ENCODE measurements at places on chromosomes 3 and 15.
A peak's percentile ranks its signal among the peaks of the same experiment; 100 is the strongest.

DNA sequence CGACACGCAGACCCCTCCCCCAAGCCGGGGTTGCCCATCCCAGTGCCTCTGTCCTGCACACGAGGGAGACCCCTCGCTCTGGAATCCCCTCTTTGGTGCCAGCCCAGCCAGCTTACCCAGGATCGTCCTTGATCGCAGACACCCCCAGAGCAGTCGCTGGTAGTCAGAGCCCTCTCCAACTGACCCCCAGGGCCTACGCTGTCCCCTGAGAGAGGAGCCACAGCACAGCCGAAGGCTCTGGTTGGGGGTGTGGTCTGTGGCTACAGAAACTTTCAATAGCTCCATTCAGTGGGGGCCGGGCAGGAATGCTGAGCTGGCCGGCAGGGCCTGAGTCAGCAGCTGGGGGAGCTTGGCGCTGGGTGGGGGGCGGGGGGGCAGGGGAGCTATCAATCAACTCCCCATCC, at the start of gene LCTL:
Gene LCTL, minus strand, starts transcription at position 258 of the 404 bp plus-strand sequence. CDS start 633 bp downstream, outside the sequence.
- no peak for DNase-seq

DNA sequence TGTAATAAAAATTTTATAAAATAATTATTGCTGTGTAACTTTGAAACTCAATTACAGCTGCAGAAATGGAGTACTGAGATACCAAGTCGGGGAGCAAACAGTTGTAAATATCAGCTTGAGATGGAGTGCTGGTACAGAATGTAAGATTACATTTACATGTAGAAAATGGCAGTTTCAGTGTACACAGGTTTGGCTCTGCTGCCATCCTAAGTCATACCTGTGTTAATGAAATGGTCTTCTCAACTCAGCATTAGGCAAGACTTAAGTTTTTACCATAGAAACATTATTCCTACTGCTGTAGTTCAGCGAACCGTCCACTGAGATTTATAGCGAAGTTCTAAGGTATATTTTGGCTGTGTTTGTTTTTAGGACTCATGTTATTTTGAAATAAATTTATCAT, 110.1 kb upstream of the TBL1XR1 start:
- DNase-seq = no peak

DNA sequence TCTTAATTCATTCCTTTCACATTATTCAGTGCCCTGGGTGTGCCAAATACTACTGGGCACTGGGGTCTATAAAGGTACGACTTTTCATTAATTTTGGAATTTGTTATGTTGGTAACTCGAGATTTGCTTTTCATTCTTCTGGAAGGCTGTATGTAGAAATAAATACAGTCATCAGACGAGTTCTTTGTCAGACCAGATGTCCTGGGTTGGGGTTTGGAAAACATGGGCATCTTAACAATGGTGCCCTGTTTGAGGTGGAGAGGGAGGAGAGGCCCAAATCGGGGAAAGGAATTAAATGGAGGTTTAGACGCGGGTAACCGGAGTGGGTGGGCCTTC, 662 bp upstream of the GLCE start:
- DNase-seq = no peak

DNA sequence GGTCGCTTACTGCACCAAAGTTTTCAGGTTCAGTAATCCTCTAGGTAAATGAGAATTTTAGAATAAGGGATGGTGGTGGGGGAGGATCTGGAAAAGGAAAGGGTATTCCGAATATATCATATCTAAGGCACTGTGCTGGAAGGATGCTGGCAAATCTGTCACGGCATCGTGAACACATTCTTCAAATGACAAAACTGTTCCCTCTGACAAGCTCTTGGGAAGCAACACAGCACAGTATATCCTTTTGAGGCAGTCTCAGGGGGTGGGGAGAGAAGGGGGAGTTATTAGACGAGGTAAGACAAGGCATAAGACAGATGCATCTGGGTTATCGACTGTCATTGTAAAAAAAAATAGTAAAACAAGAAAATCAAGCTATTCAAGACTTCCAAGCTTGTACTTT, 289.6 kb upstream of the LRRN1 start:
- no peak for DNase-seq

DNA sequence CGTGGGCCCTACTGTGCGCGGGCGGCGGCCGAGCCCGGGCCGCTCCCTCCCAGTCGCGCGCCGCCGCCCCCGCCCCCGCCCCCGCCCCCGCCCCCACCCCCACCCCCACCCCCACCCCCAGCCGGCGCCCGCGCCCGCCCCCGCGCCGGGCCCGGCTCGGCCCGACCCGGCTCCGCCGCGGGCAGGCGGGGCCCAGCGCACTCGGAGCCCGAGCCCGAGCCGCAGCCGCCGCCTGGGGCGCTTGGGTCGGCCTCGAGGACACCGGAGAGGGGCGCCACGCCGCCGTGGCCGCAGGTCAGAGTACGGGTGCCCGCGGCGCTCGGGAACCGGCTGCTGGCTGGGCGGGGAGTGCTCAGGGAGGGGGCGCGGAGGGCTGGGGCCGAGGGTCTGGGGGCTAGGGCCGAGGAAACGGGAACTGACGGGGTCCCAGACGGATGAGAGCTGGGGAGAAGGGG, 1.1 kb upstream of the PPARG start:
- DNase-seq = no peak

DNA sequence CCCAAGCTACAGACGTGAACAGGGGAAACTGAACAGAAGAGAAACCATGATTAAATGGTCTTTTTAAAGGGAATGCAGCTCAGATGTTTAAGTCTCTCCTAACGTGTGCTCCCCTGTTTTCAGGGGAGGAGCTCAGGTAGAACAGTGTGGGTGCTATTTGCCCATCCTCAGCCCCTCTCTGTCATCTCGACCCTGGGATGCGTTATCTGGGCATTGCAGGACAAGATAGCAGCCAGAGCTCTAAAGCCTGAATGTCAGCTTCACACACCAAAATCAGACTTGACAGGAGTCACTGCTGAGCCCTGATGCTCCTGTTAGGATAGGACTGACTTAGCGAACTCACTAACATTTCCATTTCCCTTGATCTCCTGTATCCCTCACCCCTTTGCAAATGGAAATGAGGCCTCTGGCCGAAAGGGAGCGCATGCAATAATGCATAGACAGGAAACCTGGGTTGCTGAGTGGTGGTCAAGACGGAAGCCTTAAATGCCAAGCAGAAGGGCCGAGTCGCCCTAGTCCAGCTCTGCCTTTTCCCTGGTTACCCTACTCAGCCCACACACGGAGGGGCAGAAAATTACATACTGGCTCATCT, 234.9 kb upstream of the TPM1 start:
- DNase-seq = no peak

- DNase-seq = no peak
Observed at GRCh38 chr15:40829115-40829514, 607 bp upstream of the PPP1R14D start.

DNA sequence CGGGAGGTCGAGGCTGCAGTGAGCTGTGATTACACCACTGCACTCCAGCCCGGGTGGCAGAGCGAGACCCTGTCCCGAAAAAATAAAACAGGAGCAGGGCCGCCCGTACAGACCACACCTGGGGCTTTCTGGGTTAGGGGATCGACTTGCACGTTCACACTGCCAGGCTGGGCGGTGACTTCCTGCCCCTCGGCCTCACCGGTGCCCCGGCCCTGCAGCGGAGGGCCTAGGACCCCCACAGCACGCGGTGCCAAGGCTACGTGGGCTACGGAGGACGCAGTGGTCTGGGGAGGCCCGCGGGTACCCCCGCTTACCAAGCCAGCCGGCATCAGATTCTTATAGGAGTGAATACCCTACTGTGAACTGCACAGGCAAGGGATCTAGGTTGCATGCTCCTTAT, 11.6 kb upstream of the TTC14 start:
- no peak for DNase-seq

DNA sequence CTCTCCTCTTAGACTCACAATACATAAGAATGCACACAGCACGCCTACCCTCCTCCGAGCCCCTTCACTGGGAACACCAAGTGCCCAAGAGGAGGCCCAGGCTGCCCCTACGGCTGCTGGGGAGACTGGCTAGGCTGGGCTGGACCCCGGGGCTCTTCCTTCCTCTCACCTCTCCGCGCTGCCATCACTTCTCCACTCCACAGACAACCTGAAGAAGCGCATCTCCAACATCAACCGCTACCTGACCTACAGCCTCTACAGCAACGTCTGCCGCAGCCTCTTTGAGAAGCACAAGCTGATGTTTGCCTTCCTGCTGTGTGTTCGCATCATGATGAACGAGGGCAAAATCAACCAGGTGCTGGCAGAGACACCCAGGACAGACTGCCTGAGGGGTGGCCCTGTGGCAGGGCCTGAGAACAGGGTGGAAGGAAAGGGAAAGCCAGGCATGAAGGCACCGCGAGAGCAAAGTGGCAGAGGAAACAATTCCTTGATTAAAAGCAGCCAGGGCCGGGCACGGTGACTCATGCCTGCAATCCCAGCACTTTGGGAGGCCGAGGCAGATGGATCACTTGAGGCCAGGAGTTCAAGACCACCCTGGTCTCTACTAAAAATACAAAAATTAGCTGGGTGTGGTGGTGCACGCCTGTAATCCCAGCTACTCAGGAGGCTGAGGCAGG, 51.6 kb downstream of the SEMA3G start:
- no peak for DNase-seq

GRCh38 chr3:172929451-172929850, 178.9 kb downstream of the ECT2 start:
- DNase-seq = no peak

GRCh38 chr3:69568458-69568857, 170.8 kb upstream of the MITF start:
- DNase-seq = no peak

DNA sequence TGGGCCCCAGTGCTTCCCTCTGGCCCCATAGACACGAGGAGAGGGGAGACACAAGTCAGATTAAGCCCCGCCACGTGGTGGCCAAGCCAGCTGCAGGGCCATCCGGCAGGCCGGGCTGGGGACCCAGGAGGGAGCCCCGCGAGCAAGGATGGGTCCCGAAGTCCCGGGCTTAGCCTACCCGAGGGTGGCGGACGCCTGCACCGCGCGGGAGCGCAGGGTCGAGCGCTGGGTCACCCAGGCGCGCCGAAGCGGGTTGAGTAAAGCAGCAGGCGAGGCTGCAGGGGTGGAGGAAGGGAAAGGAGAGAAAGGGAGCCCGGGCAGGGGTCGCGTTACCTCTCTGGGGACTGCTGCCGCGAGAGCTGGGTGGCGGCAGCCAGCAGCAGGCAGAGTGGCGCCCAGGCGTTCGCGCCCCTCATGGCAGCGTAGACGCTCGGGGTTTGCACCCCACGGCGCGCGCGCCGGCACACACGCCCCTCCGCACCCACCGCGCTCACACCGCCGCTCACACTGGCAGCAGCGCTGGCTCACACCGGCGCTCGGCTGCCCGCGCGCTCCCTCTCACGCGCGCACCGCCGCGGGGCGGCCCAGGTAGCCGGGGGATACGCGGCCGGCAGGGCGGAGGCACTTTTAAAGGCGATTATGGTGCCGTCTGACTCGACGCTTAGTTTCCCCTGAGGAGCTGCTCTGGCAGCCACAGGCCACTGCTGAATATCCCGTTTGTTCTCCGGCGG, at the start of gene PCOLCE2:
Gene PCOLCE2, minus strand, starts transcription at position 603 of the 731 bp plus-strand sequence. Its CDS starts 187 bp downstream, at position 416.
- DNase-seq = no peak

DNA sequence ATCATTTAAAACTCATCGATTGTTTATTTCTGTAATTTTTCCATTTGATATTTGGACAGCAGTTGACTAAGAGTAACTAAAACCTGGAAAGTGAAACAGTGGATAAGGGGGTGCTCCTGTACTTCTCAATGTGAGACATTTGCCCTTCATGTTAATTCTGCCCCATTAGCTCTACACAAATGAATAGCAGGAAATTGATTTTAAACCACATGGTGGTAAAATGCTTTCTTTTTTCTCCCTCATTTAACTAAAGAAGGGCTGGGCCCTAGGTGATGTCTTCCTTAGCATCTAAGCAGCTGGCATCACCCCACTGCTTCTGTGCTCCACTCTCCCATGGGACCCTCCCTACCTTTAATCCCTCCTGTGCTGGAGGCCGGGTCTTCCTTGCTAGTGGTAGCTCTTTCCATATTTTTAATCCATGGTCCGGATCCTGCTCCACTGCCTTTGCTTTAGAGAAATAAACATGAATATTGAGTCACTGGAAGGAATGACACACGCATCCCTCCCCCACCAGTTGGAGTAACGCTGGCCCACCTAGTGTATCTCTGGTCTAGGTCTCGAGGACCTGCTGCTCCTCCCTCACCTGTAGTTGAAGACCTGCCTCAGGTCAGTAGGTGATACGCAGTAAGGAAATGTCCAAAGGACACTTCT, 30.2 kb upstream of the LAMP3 start:
- no peak for DNase-seq

GRCh38 chr3:3798631-3799113, 559 bp upstream of the LRRN1 start:
- peak; percentile 3 for DNase-seq

DNA sequence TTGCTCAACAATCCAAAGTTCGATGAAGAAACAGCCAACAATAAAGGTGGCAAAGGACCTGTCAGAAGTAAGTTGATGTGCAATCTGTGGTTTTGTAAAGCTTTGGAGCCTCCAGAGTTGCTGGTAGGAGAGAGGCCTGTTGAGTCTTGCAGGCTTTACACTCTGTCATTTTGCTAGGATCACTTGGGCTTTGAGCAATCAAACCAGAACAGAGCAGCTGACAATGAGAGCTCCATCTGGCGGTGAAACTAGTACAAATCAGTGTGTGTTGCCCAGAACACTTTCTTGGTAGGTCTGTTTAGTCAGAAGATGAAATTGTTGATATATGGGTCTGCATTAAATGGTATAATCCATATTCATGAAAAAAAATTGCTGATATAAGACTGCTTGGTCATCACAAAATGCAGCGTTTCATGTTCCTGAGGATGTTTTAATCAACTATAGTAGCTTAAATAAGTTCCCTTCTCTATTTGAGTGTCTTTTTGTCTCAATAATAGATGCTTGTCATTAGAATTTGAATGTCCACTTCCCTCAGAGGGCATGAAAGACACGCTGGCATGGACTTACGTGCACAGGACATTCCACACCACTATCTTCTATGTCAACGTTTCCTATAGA, 25.7 kb downstream of the TMOD2 start:
- DNase-seq = peak; percentile 74

- DNase-seq = no peak
Observed at GRCh38 chr15:71224024-71224423, 108.8 kb downstream of the THSD4 start.

- no peak for DNase-seq
Observed at GRCh38 chr15:49645277-49645676, 24.4 kb downstream of the DTWD1 start.

All from CD4-positive, alpha-beta T cell treated with Interleukin-15 for 4 hours (primary cell).